ENCODE measurements at places on chromosomes 6 and 20. TPM values are rescaled to one million over a fixed set of nuclear protein-coding genes. Genes with fewer than 3 reads are reported as not detected.

The OXT gene
- total RNA-seq, result not detected

The FAM162B gene
- total RNA-seq, result 0.32 TPM

The SHLD1 gene
- total RNA-seq, result 2.7 TPM

The MAS1 gene
- total RNA-seq, result not detected

The SLC26A8 gene
- not detected for total RNA-seq

The IRF4 gene
- 1.0 TPM for total RNA-seq

The SLCO4A1 gene
- total RNA-seq, result 91.6 TPM

The VSTM2L gene
- total RNA-seq, result not detected

The RBCK1 gene
- total RNA-seq, result 211 TPM

The RMND1 gene
- total RNA-seq, result 27.4 TPM

The ACTL10 gene
- not detected for total RNA-seq

The PDE10A gene
- 233 TPM for total RNA-seq

The ANKRD6 gene
- 1.5 TPM for total RNA-seq

The HDGFL1 gene
- not detected for total RNA-seq

The HS3ST5 gene
- total RNA-seq, result not detected

The SMOC2 gene
- not detected for total RNA-seq

The PLN gene
- total RNA-seq, result not detected

The OTOR gene
- not detected for total RNA-seq

The RAET1L gene
- total RNA-seq, result 0.20 TPM

The TAGAP gene
- not detected for total RNA-seq

The LPA gene
- total RNA-seq, result not detected

The DACT2 gene
- not detected for total RNA-seq

The LRRN4 gene
- total RNA-seq, result not detected

The MCUR1 gene
- 20.7 TPM for total RNA-seq

The HTR1B gene
- 2.7 TPM for total RNA-seq

The TMC2 gene
- total RNA-seq, result not detected

The GPX5 gene
- not detected for total RNA-seq

The SIRPG gene
- total RNA-seq, result not detected

The TTLL9 gene
- not detected for total RNA-seq

The MYLK2 gene
- total RNA-seq, result 0.10 TPM

The YIPF3 gene
- total RNA-seq, result 69.1 TPM

The SMLR1 gene
- not detected for total RNA-seq

The EYA4 gene
- total RNA-seq, result 26.0 TPM

The MUC22 gene
- not detected for total RNA-seq

The SLC22A7 gene
- not detected for total RNA-seq

The AGER gene
- 1.2 TPM for total RNA-seq

The CDC40 gene
- 20.3 TPM for total RNA-seq

The GATA5 gene
- total RNA-seq, result 0.26 TPM

The KIF13A gene
- total RNA-seq, result 16.9 TPM

The RNF182 gene
- not detected for total RNA-seq

The VSX1 gene
- not detected for total RNA-seq

The UNC5CL gene
- total RNA-seq, result not detected

The BPIFA1 gene
- not detected for total RNA-seq

The PRSS16 gene
- total RNA-seq, result 4.1 TPM

Data from NCI-H460 (cell line).